ENCODE measurements at places on chromosomes 6 and 20. TPM values are rescaled to one million over a fixed set of nuclear protein-coding genes. Genes with fewer than 3 reads are reported as not detected.

The CLPSL1 gene
- not detected for total RNA-seq

The TMEM217 gene
- 3.2 TPM for total RNA-seq

The PRR18 gene
- 0.14 TPM for total RNA-seq

The KIF25 gene
- not detected for total RNA-seq

The RSPH4A gene
- total RNA-seq: not detected
